ENCODE measurements at places on chromosomes 6 and 20.

- DNase-seq: no peak
Measured at GRCh38 chr20:51043811-51044210, 20.9 kb upstream of the KCNG1 start.

DNA sequence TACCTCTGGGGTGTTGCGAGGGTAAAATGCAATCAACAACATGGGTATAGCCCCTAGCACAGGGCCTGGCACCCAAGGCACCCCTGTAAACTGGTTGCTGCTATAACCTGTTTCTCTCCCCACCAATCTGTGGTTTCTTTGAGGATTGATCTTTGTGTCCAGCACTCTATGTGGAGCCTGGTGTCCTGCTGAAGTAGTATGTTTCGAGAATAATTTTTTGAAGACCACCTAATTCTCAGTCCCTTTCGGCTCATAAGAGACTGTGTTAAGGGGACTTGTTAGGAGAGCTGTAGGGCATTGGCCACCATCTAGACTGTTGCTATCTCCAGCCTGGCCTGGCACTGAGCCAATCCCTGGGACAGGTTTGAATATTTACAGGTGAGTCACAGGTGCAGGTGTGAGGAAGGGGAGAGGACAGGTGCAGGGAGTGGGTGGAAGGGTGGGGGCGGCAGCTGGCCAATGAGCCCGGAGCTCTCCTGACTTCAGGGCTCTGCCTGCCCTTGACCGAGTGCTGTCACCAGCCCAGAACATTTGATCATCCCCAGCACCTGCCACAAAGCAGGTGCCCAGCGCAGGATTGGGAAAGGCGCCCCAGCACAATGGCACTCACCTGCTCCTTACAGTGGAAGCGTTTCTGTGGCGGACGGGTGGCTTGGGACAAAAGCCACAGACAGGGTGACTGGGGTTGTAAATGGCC lies 8.1 kb upstream of the C20orf144 start:
- DNase-seq: no peak

- DNase-seq: no peak
Measured at GRCh38 chr20:50885068-50885467, 46.2 kb downstream of the ADNP start.

DNA sequence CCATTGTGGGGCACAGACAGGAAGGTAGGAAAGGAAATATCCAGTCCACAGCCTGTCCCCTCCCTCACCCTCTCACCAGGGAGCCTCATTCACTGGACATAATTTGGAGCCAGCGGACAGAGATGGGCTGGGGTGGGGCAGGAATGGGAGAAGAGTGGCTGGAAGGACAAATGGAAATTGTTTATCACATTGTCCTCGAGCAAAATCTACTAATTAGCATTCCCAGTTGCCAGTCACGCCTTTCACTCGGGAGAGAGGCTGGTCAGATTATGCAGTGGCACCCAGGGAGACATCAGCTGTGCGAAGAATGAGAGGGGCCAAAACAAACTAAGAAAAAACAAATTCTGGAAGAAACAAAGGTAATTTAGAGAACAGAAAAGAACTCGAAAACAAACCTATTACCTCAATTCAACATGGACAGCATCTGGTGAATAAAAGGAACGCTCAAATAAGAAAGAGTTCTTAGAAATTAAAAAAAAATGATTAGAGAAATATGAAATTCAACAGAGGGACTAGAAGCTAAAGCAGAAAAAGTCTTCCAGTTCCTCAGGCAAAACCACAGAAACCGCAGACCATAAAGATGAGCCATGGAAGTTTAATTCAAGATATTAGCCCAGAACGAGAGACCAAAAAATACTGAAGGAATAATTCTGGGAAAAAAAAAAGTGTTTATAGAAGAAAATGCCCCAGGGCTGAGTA lies 108.5 kb upstream of the RALGAPA2 start:
- no peak for DNase-seq

DNA sequence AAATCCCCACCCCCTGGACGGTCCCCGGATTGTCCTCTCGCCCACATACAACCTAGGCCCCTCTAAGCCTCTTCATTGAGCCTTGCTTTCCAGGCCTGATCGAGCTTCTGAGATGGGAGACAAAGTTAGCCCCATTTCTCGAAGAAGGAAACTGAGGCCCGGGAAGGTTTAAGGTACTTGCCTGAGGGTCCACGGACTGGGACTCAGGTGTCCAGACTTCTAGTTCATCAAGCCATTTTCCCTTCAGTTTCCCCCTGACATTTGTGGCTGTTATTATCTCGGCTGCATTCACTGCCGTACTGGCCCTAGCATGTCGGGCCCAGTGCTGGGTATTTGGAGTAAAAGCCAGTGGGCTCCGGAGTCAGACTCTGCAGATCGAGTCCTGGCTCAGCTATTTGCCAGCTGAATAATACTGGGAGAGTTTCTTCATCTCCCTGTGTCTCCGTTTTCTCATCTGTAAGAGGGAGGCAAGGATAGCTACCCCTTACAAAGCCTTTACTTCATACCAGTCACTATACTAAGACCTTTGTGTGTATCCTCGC lies 633 bp downstream of the RPRD1B start:
- no peak for DNase-seq

- DNase-seq: no peak
Measured at GRCh38 chr6:85455471-85456026, 5.7 kb downstream of the NT5E start.

Measured in nucleus accumbens (tissue), 56 donors.